ENCODE measurements at places on chromosomes 3 and 15.
A peak's percentile ranks its signal among the peaks of the same experiment; 100 is the strongest.

DNA sequence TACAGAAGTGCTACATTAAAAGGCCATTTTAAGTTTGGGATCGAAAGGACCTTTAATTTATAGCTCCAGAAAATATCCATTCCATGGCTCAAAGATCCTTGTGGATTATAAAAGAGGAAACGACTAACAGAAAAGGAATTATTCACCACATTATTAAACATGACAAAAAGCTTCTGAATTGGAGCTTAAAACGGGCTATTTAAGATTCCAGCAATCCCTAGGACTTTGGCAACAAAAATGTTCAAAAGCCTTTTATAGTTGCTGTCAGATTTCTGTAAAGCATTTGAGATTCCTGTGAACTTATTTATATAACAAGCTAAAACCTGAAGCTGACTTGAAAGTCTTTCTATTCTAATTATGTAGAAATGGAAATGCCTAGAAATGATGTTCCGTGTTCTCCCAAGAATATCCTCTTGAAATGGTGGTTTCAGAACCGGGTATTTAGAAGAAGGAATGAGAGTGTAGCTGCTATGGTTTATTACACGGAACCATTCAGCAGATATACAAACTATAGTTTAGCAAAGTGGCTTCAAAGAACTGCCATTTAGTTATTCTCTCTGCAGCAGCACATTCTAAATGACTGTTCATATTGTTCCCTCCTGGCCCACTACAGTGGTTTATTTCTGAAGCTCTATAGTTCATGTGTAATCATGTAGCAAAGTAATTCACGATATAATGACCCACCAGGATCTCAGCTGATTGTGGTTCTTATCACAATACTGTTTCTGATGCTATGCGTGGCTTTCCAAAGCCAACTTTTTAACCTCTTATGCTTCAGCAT is 961.7 kb downstream of the FHIT start:
- DNase-seq, result peak; percentile 52

GRCh38 chr3:110021659-110022058 is 684.3 kb upstream of the DPPA4 start:
- no peak for DNase-seq

DNA sequence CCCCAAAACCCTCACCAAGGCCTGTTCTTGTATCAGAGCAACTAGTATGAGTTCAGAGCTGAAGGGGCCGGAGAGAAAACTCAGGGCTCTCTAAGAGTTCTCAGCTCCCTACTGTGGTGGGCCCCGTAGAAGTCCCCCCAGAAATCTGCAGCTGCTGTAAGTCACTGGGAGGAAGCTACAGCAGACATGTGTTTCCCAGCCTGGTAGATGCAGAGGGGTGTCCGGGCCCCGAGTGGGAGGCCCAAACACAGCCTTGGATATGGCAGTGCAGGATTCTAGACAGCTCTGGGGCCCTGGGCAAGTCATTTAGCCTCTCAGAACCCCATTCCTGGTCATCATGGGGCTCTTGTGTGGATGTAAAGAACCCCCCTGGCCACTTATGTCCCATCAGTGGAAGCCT is 39.2 kb upstream of the CSPG4 start:
- no peak for DNase-seq

- peak; percentile 62 for DNase-seq
These were observed 623.5 kb upstream of the TBL1XR1 start for GRCh38 chr3:177820683-177821316.

DNA sequence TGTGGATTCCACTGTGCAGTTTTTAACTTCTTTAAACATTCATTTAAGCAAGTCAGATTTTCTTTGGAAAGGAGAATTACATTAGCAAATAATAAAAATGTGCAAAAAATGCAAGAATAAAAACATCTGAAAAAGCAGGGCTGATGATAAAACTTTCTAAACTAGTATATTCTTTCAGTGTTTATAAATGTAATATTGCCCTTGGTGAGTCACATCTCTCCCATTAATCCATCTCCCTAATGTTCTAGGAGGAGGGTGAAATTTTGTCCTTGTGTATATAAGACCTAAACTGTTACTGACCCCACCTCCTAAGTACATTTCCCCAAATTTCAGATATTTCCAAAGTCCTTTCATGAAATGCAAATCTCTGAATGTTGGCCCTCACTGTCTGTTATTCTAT is 28.5 kb upstream of the DCUN1D1 start:
- no peak for DNase-seq

DNA sequence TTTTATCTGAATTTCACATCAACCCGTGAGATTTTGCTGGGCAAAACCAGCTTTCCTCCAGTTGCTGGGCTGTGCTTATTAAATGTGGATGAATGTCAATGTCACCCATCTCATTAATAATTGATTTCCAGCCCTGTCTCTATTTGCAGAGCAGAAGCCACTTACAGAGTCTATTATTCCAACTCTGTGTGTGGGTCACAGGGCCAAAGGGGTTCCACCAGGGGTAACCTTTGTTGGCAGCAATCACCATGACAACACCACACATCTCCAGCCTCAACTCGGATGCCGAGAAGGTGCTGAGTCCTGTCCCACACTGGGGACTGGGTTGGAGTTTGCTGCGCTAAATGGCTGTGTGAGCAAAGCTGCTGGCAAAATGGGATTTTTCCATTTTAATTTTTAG is 51.1 kb upstream of the WNT5A start:
- DNase-seq, result no peak

DNA sequence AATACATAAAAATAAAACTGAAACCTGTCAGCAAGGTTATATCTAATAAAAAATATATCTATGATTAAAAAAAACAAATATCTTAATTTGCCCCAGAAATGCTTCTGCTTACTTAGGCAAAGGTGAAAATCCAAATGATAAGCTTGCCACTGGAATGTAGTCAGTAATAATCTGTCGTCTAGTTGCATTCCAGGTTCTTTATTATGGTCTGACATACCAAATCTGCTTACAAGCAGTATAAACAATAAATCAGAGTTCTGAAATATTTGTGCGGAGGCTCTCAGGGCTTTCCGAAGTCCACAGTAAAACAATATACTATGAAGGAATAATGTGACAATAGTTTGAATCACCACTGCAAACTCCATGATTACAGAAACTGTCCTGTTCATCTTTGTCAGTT is 1133.5 kb downstream of the ROBO1 start:
- DNase-seq, result no peak

DNA sequence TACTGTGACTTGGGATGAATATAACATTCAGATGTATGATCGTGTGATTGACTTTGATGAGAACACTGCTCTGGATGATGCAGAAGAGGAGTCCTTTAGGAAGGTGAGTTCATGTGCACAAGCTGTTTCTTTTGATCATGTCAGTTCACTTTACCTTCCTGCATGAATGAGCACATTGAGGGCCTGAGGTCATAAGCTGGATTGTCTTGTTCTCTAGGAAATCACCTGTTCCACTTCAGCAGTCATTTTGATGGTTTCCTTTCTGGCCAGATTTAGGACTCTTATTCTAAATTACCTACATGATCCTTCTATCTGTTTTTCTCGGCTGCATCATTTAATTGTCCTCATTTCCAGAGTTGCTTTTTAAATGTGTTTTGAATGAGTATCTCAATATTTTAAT is 4.1 kb downstream of the RCN2 start:
- DNase-seq, result no peak

DNA sequence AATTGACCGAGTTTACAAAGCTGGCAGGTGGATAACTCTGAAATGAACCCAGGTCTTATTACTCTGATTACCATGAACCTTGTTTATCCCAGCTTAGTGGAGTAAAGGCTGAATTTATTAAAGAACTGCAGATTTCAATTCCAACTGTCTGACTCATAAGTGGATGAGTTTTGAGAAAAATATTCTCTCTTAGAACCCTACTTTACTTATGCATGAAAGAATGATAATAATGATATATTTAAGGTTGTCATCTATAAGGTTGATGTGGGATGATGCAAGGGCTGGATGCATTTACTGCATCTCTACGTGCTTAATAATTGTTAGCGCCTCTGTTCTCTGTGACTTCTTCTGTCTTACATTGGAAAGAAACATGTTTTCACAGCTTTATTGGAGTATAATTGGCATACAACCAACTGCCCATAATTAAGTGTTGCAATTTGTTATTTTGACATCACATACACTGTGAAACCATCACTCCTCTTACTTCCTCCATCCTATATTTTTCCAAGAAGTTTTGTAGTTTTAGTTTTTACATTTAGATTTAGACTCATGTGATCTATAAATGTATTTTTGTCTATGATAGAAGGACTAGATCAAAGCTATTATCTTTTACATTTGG is 771.2 kb upstream of the ARRDC4 start:
- DNase-seq, result no peak

- peak; percentile 77 for DNase-seq
These were observed 12.4 kb upstream of the GREM1 start for GRCh38 chr15:32705446-32705845.

- no peak for DNase-seq
These were observed 7.7 kb upstream of the GRAMD2A start for GRCh38 chr15:72205273-72205672.

- peak; percentile 81 for DNase-seq
These were observed 30.7 kb downstream of the EIF4E3 start for GRCh38 chr3:71694358-71694999.

DNA sequence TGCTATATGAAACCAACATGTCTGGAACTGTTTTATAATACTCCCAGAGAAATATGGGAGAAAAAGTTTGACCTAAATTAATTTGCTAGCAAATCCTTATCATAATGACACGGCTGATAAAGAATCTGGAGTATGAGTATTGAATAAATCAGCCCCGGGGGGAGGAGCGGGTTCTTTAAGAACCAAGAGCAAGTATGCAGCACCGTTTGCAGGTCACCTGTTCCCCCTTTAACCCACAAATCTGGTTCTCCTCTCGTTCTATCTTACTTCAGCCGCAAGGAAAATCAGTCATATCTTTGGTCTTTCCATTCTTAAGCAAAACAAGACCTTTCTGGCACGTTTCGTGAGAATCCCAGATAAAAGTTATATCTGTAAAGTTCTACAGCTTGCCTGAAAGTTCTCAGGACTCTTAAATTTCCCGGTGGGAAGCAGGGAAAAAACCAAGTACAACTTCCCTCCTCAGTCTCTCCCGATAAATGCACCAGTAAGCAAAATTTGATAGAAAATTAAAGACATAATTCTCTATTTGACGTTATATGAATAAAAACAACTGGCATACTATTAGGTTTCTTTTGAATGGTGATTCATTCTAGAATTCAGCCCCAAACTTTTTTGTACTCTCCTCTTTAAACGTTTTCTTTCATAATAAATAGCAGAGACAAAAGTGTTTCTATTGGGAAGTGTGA is 348.6 kb downstream of the ZBBX start:
- no peak for DNase-seq

- DNase-seq, result no peak
These were observed 191.8 kb downstream of the FAM43A start for GRCh38 chr3:194877291-194878119.

DNA sequence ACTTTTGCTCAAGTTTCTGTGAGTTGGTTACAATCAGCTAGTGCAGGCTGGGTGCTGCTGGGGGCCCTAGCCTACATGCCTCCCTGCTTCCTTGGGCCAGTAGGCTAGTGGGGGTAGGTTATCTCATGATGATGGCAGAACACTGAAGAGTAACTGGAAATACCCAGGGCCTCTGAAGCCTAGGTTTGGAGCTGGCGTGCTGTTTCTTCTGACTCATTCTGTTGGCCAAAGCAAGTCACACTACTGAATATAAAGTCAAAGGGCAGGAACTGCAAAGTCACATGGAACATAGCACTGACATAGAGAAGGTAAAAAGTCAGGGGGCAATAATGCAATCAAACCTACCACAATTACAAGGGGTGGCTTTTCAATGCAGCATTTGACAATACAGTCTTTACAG is 34.5 kb downstream of the RASGRP1 start:
- no peak for DNase-seq

DNA sequence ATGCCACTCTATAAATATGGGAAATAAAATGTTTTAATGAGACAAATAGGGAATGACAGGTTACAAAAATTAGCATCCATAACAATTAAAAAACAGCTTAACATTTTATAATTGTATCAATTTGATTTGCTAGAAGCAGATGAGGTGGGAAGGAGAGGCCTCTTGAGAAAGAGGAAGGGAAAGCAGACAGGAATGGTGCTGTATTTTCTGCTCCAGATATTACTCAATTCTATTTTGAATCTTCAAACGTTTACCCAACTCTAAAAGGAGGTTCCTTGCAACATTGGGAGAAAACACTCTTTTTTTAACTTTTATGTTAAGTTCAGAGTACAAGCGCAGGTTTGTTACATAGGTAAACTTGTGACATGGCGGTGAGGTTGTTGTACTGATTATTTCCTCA is 44.9 kb upstream of the ALDH1A3 start:
- no peak for DNase-seq

GRCh38 chr3:8780279-8780678 is 10.9 kb upstream of the OXTR start:
- DNase-seq, result no peak

- peak; percentile 79 for DNase-seq
These were observed 271.2 kb upstream of the ROPN1 start for GRCh38 chr3:124263168-124263567.

DNA sequence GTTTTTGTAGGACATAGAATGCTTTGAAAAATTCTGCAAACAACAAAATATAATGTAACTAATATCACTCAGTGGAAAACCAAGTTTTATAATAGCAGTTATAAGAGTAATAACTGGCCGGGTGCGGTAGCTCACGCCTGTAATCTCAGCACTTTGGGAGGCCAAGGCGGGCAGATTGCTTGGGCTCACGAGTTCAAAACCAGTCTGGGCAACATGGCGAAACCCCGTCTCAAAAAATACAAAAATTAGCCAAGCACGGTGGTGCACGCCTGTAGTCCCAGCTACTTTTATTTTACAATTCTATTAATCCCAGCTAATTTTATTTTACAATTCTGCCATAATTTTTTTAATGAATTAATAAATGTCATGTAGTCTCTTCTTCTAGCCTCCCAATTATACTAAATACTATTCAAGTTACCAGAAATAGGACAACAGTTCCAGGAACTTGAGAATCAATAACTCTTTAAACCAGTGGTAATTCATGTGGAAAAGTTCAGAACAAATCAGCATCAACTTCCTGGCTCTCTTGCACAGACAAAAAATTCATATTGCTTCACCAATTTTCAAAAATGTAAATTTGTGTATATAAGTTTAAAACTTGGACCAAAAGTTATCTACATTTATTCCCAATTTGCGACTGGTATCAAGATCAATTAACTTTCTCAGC is 2.2 kb downstream of the DENND4A start:
- no peak for DNase-seq

DNA sequence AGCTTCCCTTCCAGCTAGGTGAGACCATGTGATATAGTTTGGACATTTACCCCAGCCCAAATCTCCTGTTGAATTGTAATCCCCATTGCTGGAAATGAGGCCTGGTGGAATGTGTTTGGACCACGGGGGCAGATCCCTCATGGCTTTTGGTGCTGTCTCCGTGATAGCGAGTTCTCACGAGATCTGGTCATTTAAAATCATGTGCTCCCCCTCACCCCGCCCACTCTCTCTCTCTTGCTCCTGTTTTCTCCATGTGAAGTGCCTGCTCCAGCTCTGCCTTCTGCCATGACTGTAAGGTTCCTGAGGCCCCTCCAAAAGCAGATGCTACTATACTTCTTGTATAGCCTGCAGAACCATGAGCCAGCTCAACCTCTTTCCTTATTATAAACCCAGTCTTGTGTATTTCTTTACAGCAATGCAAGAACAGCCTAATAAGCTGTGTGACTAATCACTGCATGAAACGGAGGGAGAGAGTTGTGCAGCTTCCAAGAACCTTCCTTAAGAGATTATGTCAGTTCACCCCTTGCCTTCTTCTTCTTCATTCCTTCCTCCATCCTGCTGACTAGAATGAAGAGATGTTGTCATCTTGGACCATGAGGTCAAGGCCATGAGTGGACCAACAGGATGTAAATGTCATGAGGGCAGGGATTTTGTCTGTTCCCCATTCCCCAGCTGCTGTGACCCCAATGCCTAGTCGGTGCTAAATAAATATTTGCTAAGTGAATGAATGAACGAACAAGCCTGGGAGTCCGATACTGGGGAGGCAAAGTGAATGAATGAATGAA is 91.0 kb downstream of the CPN2 start:
- no peak for DNase-seq

All from fibroblast of skin of left quadriceps (primary cell).